Epithelial cell of proximal tubule (primary cell): ENCODE measurements at places on chromosomes 16 and 17.

- no peak for DNase-seq
Observed at GRCh38 chr16:71630808-71631207, 4.8 kb downstream of the MARVELD3 start.

- DNase-seq, result no peak
Observed at GRCh38 chr17:44807093-44807816, 22.8 kb downstream of the GJC1 start.

GRCh38 chr16:49972280-49972679, 52.7 kb upstream of the CNEP1R1 start:
- no peak for DNase-seq

GRCh38 chr17:6245301-6246177, 175.4 kb downstream of the WSCD1 start:
- DNase-seq, result no peak

- DNase-seq, result no peak
Observed at GRCh38 chr17:58516644-58517377, 2.4 kb upstream of the MTMR4 start.

GRCh38 chr16:50809561-50809960, 67.7 kb downstream of the CYLD start:
- DNase-seq, result no peak

- no peak for DNase-seq
Observed at GRCh38 chr16:48091117-48091516, 64.7 kb downstream of the ABCC12 start.

DNA sequence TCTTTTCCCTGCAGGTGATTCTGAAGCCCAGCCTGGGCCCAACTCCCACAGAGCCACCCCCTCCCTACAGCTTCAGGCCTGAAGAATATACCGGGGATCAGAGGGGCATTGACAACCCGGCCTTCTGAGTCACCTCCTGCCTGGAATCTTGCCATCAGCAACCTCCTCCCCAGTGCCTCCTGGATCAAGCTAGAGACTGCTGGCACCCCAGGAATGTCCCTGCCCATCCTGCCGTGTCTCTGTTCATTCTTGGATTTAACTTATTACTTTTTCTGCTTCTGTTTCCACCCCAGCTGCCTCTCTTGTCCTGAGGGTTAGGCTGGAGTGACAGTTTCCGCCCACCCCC, 4.9 kb downstream of the TMEM92 start:
- DNase-seq, result peak; percentile 23

DNA sequence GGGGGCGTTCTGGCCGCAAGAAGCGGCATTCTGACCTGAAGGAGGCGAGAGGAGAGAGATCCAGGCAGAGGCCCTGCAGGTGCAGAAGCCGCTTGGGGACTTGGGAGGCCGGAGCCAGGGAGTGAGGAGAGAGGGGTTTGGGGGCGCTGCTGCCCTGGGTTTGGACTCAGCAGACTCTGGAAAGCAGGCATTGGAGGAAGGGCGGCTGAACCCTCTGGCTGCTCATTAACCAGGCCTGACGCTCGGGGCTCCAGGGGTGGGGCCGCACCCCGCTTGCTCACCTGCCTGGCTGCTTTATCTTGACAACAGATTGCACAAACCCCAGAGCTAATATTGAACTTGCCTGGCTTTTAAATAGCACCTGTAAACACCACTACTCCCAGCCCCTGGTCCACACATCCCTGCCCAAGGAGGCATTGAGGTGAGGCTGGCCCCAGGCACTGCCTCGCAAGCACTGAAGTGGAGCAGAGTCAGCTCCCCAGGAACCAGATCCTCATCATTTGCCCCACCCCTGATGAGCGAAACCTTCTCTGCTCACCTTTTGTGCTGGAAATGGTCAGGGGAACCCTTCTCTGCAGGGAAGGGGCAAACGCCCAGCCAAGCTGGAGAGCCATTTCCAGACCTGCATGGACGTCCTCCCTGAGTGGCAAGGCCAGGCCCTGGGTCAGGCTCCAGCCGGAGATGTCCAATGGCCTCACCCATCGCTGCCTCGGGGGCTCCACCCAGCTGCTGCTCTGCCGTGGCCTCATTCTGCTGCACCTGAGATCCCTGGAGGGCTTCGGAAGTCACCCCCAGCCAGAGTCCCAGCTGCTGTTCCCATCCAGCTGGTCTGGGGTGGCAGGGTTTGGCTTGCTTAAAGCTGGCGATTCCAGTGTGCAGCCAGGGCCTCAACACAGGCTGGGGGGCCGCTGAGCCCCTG, 190.2 kb upstream of the GSE1 start:
- DNase-seq, result no peak
